ENCODE measurements at places on chromosomes 13 and 19. TPM values are rescaled to one million over a fixed set of nuclear protein-coding genes. Genes with fewer than 3 reads are reported as not detected.

GRCh38 chr19:41309180-41310032 lies 566 bp upstream of the CCDC97 start:
- DNase-seq, result no peak

- DNase-seq, result peak; percentile 12
Observed at GRCh38 chr19:50377051-50377461, 799 bp downstream of the NR1H2 start.

Gene PEX11G
- not detected for polyA plus RNA-seq

DNA sequence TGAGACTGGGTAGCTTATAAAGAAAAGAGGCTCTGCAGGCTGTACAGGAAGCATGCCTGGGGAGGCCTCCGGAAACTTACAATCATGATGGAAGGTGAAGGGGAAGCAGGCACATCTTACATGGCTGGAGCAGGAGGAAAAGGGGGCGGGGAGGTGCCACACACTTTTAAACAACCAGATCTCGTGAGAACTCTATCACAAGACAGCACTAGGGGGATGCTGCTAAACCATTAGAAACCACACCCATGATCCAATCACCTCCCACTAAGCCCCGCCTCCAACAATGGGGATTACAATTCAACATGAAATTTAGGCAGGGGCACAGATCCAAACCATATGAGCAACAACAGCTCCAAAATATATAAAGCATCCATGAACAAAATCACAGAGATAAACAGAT lies 46.5 kb upstream of the GTF2F2 start:
- no peak for DNase-seq

Gene ELSPBP1
- not detected for polyA plus RNA-seq

- DNase-seq, result peak; percentile 56
Observed at GRCh38 chr19:39502640-39503417, 4.1 kb downstream of the DLL3 start.

- no peak for DNase-seq
Observed at GRCh38 chr13:111668451-111668850, 348.0 kb downstream of the TEX29 start.

Gene CAPN12
- polyA plus RNA-seq, result 20.4 TPM

- DNase-seq, result no peak
Observed at GRCh38 chr13:39874331-39875053, 219.0 kb downstream of the COG6 start.

GRCh38 chr19:577439-578392 lies 5.3 kb downstream of the BSG start:
- DNase-seq, result no peak

Gene ZNF729
- polyA plus RNA-seq, result not detected

GRCh38 chr19:30137747-30138146 lies 195.7 kb downstream of the URI1 start:
- no peak for DNase-seq

Gene CGB1
- polyA plus RNA-seq, result not detected

Gene CEACAM4
- not detected for polyA plus RNA-seq

- DNase-seq, result no peak
Observed at GRCh38 chr13:48780713-48781341, 127.1 kb downstream of the CYSLTR2 start.
